Germinal center (tissue), 1 donor: ENCODE measurements at places on chromosomes 1 and 21.
A peak's percentile ranks its signal among the peaks of the same experiment; 100 is the strongest.

DNA sequence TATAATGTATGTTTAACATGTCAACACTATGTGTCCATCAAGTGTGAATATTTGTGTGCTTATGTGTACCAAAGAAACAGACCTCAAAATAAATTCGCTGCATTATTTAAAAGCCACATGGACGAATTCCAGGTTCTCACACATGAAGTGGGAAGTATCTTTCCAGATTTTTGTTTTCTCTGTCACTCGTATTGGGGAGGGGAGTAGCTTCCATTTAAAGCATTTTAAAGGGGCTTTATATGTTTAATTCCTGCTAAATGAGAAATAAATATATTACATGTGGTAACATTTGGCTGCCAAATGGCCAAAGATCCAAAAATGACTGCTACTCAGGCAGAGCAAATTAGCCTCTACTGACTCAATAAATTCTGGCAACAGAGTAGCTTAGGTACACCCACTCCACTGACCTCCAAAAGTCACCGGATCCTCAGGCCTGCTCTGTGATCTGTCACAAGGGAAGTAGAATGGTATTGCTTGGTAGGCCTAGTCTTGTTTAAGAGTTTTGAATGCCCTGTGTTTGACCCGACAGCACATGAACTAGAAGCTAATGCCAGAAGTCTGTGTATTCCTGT, 178.1 kb downstream of the ZP4 start:
- DNase-seq, result no peak

GRCh38 chr1:186033847-186034271, 299.7 kb downstream of the HMCN1 start:
- no peak for DNase-seq

GRCh38 chr1:33394770-33395169, 36.1 kb downstream of the PHC2 start:
- DNase-seq, result no peak

- DNase-seq, result no peak
Measured at GRCh38 chr1:25641931-25642573, 25.5 kb downstream of the MAN1C1 start.

GRCh38 chr1:233230011-233230410, 65.5 kb downstream of the PCNX2 start:
- no peak for DNase-seq

DNA sequence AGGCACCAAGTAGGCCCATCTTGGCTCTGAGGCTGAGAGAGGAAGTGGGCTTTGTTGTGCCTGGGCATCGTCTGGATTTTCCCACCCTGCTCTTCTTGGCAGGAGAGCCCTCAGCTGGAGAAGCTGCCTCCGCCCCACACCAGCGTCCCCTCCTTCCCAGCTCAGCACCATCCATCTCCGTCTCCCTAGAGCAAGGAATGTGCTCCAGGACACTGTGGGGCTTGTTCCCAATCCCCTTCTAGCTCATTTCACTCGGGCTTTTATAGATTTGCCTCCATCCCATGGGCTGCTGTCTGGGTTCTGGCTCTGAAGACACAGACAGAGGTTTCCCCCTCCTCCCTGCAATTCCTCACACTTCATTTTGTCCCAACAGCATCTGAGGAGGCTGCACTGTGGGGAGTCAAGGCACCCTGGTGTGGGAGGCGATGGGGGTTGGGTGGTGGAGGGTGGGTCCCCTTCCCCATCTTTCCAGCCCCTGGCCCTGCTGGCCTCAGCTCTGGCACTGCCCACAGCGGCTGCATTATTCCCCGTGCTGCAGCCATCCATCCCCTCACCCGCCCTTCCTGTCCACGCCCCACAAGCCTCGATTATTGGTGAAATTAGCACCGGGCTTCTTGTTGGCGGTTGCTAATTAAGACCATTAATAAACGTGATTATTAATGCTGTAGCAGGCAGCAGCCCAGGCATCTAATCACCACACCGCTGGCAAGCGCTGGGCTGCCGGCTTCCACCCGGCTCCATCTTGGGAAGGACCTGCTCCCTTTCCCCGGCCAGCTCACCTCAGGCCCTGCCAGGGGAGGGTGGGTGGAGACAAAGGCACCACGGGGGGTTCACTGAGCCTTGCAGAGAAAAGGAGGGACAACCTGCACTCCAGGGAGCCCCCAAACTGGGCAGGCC, 21.7 kb downstream of the RHBG start:
- no peak for DNase-seq

GRCh38 chr21:30463713-30464112, 16.5 kb downstream of the KRTAP19-1 start:
- no peak for DNase-seq

GRCh38 chr1:202954057-202954745, 3.9 kb downstream of the ADIPOR1 start:
- no peak for DNase-seq

GRCh38 chr1:89743788-89744187, 77.0 kb upstream of the LRRC8D start:
- DNase-seq, result no peak

- DNase-seq, result no peak
Measured at GRCh38 chr1:36086529-36087232, 2.0 kb upstream of the ADPRS start.

- no peak for DNase-seq
Measured at GRCh38 chr1:180586671-180587155, 27.9 kb downstream of the OVAAL start.

DNA sequence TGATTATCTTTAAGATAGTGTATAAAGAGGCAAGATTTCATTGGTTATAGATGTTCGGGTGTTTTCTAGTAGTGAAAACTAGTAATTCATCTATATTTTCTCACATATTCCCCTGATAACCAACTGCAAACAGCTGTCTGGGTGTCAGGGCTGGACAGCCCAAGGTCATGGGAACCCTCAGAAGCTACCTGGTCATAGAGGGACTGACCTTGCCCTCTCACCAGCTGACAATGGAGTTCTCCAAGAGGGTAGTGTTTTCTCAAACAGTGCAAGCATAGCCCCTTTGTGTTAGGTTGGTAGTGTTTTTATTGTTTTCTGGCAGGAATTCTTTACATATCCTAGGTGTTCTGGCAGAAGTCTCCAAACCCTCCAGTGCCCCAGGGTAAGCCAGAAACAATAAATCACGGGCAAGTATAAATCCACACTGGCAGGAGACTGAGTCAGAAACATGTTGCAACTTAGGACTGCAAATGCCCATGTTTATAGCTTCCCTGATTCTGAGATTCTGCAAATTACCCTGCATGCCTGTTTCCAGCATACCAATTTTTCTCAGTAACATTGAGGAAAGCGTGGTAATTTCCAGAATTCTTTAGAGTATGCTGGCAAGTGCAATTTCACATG, 82.8 kb upstream of the ATP1A1 start:
- DNase-seq, result no peak

DNA sequence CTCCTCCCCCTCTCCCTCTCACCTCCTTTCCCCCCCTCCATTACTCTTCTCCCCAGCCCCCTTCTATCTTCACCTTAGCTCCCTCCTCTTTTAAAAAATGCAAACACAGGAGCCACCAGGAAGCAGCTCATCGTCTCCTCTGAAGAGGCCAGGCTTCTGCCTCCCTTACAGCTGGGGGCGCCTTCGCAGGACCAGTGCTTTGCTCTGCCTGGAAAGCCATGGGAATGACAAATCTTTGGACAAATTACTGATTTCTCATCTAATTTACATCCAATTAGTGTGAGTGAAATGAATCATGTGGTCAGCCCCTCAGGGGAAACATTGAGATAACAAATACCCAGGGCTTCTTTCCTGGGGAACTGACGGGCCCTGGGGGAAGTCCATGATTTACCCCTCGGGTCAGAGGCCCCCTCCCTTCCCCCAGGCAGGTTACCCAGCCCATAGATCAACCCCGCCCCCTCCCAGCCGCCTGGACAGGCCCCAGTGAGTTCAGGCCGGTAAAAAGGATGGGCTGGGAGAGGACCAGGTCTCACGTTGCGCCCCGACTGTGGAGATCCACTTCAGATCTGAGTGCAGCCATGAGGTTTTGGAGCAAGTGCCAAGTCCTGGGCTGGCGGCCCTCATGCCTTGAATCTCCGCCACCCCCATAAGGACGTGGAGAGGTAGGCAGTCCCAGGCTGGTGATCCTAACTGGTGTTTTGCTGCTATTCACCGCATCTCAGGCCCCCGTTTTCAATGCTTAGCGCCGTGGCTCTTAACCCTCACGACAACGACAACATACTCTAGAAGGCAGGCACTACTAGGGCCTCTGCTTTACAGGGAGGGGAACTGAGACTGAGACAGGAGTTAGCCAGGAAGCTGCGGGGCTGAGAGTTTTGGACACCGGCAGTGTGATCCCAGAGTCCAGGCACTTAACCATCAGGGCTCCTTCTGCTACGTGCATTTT, 300.8 kb downstream of the RRAGC start:
- peak; percentile 45 for DNase-seq

- no peak for DNase-seq
Measured at GRCh38 chr1:190474650-190475211, 2.9 kb downstream of the BRINP3 start.

- no peak for DNase-seq
Measured at GRCh38 chr1:93619507-93620171, 62.0 kb downstream of the BCAR3 start.

DNA sequence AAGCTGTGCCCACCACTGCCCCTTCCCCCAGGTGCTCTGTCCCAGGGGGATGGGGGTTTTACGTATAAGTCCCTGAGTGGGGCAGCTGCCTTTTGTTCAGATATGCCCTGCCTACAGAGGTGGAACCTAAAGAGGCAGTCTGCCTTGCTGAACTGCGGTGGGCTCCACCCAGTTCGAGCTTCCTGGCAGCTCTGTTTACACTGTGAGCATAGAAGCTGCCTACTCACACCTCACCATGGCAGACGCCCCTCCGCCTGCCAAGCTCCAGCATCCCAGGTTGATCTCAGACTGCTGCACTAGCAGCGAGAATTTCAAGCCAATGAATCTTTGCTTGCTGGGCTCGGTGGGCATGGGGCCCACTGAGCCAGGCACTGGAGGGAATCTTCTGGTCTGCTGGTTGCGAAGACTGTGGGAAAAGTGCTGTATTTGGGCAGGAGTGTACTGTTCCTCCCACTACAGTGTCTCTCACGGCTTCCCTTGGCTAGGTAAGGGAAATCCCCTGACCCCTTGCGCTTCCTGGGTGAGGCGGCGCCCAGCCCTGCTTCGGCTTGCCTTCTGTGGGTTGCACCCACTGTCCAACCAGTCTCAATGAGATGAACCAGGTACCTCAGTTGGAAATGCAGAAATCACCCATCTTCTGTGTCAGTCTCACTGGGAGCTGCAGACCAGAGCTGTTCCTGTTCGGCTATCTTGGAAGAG, 17.6 kb upstream of the RWDD3 start:
- no peak for DNase-seq

- peak; percentile 100 for DNase-seq
Measured at GRCh38 chr1:26233903-26234643, at the start of gene CEP85. Gene CEP85, plus strand, starts transcription at chr1:26234200. Its CDS starts 5,584 bp downstream, at chr1:26239784.

- DNase-seq, result no peak
Measured at GRCh38 chr1:47687631-47688460, 250.0 kb downstream of the FOXD2 start.

DNA sequence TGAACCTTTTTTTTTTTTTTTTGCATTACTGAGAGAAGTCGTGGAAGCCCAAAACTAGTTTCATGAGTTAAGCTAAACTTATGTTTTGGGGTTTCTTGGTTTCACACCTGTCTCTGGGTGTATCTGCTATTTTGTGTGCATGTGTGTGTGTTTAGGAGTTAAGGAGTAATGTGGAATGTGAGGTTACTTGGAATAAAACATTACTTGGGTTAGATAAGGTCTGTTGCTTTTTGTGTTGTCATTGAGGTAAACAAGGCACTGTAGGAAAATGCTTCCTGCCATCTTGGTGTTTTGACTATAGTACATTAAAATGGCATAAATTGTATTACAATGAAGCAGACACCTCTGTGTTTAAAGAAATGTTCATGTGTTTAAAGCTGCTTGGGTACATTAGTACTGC, 2.9 kb downstream of the TENT5C start:
- no peak for DNase-seq

GRCh38 chr1:209355415-209355814, 228.1 kb upstream of the CAMK1G start:
- DNase-seq, result no peak

DNA sequence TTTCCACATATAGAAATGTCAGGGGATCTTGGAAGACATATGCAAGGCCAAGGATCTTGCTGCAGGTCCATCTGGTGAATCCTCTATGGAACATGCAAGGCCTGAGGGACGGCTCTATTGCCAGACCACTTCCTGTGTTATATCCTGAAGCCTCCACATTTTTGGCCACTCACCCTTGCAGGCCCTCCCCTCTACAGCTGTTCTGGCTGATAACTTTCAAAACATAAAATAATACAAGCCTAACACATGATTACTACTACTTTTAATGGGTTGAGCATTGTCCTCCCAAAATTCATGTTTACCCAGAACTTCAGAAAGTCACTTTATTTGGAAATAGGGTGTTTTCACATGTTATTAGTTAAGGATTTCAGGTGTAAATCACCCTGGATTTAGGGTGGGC, 18.5 kb upstream of the LYPLAL1 start:
- DNase-seq, result no peak

- DNase-seq, result no peak
Measured at GRCh38 chr1:32848354-32849063, 22.2 kb downstream of the FNDC5 start.

- DNase-seq, result no peak
Measured at GRCh38 chr1:6600410-6601048, 2.1 kb downstream of the KLHL21 start.

DNA sequence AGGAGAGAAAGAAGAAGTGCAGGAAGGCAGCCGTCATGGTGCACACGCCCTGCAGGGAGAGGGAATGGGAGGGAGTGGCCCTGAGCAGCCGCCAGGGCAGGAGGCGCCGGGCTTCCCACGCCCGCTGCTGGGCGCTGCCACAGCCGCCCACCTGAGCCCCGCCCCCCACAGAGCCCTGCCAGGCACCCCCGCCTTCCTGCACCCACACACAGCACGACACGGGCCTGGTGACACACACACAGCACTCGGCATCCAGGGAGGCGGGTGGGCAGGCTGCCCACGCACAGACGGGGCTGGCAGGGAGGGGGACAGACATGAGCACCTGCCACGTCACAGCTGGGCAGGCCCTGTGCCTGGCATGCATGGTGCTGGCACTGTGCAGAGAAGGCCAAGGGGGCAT, 27.5 kb downstream of the ADGRB2 start:
- DNase-seq, result no peak

DNA sequence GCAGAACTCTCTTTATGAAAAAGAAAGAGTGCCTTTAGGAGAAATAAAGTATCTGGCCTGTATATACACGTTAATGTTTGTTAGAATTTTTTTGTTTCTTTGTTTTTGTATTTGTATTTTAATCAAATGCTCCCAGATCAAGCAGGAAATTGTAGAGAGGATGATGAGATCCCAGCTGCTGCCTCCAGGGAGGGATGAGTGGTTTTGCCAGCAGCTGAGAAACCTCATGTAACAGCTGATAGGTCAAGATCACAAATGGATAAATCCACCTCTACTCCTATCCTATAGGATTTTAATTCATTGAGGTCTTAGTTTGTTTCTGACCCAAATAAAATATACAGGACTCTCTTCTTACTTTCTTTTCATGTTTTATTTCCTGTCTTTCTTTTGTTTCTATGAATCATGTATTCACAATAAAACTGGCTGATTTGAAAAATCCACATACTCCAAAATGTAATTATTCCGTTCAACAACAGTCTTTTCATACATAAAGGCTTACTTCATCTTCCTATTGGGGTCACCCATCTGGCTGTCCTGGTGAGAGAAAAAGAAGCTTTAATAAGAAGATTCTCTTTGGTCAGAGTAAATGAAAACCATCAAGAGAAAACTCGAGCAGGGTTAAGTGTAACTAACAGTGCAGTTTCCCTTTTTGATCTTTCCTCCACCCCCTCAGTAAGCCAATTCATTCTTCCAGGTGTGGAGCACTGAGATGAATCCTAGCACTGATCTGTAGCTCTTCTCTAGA, 129.3 kb upstream of the PLPPR5 start:
- DNase-seq, result no peak
